Left ventricle myocardium superior (tissue), 1 donor: ENCODE measurements at places on chromosomes 16 and 17. TPM values are rescaled to one million over a fixed set of nuclear protein-coding genes. Genes with fewer than 3 reads are reported as not detected.

DNA sequence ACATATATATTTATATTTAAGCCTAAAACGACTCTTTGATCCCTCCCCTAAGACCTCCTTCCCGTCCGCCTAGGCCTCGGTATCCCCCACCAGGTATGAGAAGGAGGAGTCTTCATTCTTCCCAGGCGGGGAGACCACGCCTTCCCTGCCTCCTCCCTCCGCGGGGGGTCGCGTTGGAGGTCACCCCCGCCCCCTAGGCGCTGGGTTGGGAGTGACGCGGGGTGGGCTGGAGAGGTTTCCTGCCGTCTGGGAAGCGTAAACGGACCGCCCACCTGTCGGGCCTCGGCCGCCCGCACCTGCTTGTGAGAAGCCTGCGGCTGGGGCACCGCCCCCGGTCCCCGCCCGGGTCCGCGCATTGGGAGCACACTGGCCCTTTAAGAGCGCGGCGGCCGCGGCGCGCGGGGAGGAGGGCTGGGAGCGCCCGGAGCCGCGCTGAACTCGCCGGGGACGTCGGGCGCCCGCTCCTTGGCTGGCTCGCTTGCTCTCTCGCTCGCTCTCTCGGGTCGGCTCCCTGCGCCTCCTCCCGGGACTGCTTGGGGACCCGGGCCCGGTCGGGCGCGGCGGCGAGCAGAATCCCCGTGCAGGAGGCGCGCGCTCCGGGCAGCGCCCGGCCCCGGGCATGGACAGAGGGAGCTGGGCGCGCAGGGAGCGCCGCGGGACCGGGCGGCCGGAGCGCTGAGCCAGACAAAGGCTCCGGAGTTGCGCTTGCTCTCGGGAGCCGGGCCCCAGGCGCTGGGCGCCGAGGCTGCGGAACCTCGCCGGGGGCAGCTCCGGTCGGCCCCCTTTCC, at the start of gene MMP15:
TSS of gene MMP15 (plus strand) at position 404 of the 788 bp plus-strand sequence. CDS start 597 bp downstream, outside the sequence.
- peak; percentile 89 for DNase-seq

DNA sequence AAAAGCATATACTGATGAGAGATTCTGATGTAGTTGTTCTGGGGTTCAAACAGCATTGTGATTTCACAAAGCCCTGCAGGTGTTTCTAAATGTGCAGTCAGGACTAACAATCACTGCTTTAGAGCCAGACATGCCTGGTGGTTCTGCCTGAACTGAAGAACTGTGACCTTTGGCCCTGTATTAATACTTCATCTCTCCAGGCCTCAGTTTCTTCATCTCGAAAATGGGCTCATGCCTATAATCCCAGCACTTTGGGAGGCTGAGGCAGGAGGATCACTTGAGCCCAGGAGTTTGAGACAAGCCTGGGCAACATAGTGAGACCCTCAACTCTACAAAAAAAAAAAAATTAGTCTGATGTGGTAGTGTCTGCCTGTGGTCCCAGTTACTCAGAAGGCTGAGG, 3.9 kb downstream of the DNAI2 start:
- DNase-seq, result no peak

- no peak for DNase-seq
Observed at GRCh38 chr16:28606291-28607115, 3.3 kb downstream of the SULT1A1 start.

GRCh38 chr16:67923414-67924116, 8.1 kb downstream of the CTRL start:
- DNase-seq, result peak; percentile 51

- DNase-seq, result no peak
Observed at GRCh38 chr17:51352798-51353197, 92.5 kb downstream of the UTP18 start.

- no peak for DNase-seq
Observed at GRCh38 chr16:46765050-46765449, 16.9 kb upstream of the MYLK3 start.

GRCh38 chr17:49763735-49764558, at the start of gene FAM117A:
Gene FAM117A (minus strand): TSS chr17:49764131. CDS start chr17:49764087, 44 bp downstream.
- peak; percentile 94 for DNase-seq

- DNase-seq, result no peak
Observed at GRCh38 chr17:68288804-68289203, 2.1 kb downstream of the SLC16A6 start.

DNA sequence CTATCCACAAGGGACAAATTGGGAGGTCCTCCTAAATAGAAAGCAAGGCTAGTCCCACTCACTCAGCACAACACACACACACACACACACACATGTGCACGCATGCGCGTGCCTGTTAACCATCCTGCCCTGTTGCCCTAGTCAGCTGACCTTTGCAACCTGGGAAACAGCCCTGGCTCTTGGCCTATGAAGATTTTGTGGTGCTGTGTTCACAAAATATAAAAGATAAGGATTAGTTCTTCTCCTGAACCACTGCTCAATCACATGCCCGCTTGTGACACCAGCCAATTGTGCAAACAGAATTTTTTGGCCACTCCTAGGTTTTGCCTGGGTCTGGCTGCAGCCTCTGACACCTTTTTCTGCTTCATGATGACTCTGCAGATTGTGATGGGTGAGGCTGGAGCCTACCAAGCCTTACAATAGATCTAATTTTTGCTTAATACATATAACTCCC, 3.3 kb upstream of the CES1 start:
- peak; percentile 50 for DNase-seq

- DNase-seq, result no peak
Observed at GRCh38 chr16:13906168-13907089, 13.5 kb upstream of the ERCC4 start.

DNA sequence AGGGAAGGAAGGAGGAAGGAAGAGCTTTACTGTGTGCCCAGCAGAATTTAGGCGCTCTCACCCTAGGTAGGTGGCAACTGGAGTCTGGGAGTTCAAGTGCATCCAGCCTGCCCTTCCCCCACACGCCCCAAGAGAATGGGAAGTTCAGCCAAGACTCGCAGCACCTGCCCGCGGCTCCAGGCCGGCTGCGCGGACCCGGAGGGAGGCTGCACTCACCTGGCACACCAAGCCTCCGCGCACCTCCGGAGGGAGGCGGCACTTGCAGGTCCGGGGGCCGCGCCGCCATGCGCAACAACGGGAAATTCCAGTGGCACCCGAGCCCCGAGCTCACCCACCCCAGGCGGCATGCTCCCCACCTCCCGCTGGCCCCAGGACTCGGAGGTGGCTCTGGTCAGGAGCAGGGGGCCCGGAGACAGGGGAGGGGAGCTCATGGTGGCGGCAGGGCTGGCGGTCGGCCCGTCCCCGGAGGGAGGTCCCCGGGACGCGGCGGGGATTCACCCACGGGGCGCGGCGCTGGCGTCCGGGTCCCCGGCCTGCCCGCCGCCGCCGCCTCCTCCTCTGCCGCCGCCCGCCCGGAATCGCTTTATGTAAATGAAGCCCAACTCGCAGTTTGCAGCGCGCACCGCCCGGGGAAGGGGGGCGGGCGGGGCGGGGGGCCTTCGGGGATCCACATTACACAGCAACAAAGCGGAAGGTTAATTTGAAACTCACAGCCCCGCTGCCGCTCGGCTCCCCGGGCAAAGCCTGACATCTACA, at the start of gene ZFHX3:
TSS of gene ZFHX3 (minus strand) at position 593 of the 756 bp plus-strand sequence. CDS start 87,983 bp downstream, outside the sequence.
- DNase-seq, result peak; percentile 86

DNA sequence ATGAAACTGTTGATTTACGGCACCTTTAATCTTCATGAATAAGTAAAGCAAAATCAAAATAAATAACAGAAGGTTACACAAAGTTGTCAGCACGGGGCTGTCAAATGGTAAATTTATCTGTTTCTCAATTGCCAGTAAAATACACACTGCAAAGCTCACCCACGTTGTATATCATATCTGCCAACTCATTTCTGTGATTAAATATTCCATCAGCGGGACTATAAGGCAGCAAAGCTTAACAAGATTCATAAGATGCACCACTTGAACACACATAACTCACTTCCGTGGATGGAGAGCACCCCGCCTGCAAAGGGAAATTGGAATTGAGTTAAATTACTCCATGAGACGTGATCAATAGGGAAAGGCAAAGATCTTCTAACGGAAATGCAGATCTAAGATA, 280.0 kb downstream of the RBFOX1 start:
- DNase-seq, result no peak

- DNase-seq, result no peak
Observed at GRCh38 chr16:67718668-67719047, 458 bp downstream of the GFOD2 start.

Gene NUDT16L1
- 51.7 TPM for total RNA-seq

Gene TPSD1
- 0.50 TPM for total RNA-seq
